ENCODE measurements at places on chromosomes 5 and 9.

DNA sequence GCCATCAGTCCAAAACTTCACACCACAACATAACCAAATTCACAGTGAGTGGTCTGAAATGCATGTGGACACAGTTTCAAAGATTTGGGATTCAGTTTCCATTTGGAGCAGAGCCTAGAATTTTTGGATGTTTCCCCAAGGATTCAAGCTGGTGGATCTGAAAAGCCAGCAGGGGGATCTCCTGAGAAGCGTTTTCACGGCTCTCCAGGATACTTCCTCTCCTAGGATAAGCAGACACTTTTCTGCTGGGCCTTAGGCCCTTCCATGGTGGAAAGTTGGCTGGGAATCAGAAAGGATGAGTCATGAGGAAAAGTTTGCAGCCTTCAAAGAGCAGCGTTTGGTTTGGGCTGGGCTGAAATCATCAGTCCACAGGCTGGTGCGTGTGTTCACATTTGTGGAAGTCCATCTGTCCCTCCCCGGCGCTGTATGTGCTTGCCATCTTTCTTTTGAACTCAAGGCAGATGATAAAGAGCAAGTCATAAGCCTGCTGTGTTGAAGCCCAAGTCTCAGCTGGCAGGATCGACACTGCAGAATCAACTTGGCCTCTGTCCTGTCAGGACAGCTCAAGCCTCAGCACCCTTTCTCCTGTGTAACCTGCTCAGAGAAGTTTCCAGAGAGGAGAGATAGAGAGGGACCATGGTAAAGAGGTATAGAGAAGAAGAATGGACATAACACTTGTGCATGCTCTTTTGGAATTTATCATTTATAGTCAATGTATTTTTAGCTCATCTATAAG is 152.6 kb upstream of the MSX2 start:
- peak; percentile 37 for DNase-seq

- no peak for DNase-seq
These were observed 5.3 kb upstream of the UBLCP1 start for GRCh38 chr5:159257629-159258283.

DNA sequence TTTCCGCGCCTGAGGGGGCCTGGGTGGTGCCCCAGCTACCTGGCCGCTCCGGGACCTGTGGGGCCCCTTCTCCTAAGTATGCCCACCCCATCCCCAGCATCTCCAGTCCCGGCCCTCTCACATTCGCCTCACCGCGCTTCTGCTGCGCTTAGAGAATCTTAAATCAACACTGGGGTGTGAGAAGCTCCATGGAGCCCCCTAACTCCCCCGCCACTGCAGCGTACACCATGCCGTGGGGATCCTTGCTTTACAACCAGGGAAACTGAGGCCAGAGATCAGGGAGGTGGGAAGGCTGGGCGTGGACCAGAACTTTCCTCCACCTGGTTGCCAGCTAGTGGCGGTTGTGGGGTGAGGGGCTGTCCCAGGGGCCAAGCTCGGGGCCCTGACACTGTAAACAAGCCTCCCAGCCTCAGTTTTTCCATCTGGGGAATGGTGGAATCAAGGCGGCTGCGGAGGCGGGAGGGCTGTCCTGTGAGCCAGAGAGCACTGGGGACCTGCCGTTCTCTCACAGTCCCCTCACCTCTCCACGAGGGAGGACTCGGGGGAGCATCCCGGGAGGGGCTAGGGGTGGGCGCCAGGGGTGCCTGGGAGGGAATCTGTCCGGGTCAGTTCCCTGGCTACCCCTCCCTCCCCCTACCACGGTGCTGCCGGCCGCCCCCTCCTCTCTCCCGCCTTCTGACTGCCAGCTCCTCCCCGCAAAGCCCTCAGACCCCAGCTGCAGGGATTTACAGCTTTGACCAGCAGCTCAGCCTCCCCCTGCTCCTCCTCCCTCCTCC is 161.2 kb downstream of the C9orf50 start:
- no peak for DNase-seq

DNA sequence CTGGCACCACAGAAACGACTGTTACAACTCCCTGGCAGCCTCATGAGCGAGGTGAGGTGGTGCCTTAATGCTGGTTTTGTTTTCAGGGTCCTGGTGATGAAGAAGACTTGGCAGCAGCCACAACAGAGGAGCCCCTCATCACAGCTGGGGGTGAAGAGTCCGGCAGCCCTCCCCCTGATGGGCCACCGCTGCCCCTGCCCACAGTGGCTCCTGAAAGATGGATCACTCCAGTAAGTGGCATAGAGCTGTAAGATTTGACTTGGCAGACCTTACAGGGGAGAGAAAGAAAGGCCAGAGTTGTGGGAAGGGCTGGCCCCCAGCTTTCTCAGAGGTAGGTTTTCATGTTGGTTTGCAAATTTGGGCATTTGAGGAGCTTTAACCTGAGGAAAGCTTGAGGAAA is 72.2 kb downstream of the COL15A1 start:
- DNase-seq, result no peak

- DNase-seq, result no peak
These were observed 15.2 kb downstream of the QSOX2 start for GRCh38 chr9:136230365-136230764.

- peak; percentile 85 for DNase-seq
These were observed 80.2 kb downstream of the PJA2 start for GRCh38 chr5:109329333-109330237.

DNA sequence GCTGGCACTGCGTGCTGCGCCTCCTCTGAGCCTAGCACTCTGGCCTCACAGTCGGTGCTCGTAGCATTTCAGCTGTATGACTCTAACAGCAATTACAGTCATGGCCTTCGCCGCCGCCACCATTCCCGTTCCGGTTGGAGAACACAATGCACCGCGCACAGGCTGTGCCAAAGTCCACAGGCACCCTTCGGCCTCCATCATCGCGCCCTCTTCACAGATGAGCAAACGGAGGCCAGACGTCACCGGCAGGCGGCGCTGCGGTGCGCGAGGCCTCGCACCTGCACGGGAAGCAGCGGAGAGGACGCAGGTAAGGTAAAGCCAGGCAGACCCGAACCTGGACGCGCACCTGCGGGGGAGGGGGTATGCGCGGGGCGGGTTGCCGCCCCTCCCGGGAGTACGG is 128.9 kb downstream of the BARX1 start:
- no peak for DNase-seq

GRCh38 chr9:129435988-129436717 is 184.7 kb downstream of the C9orf50 start:
- no peak for DNase-seq

GRCh38 chr5:89440670-89441069 is 557.7 kb upstream of the MEF2C start:
- DNase-seq, result no peak

DNA sequence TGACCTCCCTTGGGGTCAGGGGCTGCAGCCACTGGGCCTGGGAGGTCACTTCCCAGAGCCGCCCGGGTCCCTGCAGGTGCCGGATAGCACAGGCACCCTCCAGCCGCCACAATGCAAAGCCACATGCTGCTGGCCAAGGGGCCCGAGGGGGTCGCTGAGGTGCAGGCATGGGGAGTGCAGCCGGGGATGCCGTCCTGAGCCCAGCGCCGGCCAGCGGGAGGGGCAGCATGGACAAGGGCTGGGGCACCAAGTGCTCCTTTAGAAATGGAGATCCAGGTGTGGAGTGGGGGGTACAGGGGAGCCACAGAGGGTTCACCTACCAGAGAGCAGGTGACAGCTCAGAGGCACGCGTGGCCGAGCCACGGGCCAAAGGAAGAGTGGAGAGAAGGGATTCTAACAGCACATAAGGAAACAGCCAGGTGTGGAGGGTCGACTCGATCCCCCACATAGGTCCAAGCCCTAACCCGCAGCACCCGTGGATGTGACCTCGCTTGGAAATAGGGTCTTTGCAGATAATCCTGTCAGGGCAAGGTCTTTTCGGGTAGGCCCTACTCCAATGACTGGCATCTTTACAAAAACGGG is 24.7 kb downstream of the ZDHHC11B start:
- no peak for DNase-seq

- DNase-seq, result no peak
These were observed 47.2 kb upstream of the COX7C start for GRCh38 chr5:86570427-86571083.

DNA sequence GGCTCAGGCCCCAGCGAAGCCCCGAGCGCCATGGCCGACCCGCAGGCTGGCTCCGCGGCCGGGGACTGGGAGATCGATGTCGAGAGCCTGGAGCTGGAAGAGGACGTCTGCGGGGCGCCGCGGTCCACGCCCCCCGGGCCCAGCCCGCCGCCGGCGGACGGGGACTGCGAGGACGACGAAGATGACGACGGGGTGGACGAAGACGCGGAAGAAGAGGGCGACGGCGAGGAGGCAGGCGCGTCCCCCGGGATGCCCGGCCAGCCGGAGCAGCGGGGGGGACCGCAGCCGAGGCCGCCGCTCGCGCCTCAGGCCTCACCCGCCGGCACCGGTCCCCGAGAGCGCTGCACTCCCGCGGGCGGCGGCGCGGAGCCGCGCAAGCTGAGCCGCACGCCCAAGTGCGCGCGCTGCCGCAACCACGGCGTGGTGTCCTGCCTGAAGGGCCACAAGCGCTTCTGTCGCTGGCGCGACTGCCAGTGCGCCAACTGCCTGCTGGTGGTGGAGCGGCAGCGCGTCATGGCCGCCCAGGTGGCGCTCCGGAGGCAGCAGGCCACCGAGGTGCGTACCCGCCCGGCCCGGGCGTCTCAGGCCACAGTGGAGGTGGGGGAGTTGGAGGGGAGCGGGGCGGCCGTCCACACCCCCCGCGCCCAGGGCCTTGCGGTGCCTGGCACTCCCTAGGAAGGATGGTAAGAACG is 1.6 kb downstream of the DMRT2 start:
- DNase-seq, result no peak

DNA sequence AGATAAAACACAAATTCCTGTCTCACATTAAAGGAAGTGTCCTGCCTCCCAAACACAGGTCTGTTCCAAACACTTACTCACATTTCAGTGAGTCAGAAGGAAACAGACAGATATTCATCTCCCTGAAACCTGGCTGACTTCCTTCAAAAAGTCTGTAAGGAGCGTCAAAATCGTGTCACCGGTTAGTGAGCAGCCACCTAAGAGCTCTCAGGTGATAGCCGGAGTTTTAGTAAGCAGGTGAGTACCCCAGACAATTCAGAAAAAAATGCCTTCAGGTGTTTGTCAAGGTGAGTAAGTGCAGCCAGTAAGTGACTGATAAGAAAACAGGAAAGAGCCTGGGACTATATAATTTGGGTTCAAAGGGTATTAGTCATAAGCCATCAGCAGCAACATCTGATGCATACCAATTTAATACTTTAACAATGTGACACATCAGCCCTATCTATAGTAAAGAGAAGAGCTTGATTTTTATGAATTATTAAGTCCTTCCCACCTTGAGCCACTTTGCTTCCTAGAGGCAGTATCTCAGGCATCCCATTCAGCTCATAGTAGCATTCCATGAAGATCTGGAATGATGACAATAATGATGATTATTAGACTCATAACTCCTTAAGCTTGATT is 1.3 kb upstream of the ITGA2 start:
- peak; percentile 63 for DNase-seq

DNA sequence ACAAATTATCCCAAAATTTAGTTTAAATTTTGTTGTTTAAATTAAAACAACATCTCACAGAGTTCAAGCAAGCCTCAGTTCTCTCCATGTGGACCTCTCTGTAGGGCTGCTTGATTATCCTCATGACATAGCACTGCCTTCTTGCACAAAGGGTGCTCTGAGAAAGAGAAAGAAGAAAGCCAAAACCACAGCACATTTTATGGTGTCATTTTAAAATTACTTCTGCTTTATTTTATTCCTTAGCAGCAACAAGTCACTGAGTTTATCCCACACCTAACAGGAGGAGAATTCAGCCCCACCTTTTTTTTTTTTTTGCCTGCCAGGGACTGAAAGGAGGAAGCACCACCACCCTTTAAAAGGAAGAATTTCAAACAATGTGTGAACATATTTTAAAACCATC is 12.8 kb upstream of the KCNV2 start:
- no peak for DNase-seq

DNA sequence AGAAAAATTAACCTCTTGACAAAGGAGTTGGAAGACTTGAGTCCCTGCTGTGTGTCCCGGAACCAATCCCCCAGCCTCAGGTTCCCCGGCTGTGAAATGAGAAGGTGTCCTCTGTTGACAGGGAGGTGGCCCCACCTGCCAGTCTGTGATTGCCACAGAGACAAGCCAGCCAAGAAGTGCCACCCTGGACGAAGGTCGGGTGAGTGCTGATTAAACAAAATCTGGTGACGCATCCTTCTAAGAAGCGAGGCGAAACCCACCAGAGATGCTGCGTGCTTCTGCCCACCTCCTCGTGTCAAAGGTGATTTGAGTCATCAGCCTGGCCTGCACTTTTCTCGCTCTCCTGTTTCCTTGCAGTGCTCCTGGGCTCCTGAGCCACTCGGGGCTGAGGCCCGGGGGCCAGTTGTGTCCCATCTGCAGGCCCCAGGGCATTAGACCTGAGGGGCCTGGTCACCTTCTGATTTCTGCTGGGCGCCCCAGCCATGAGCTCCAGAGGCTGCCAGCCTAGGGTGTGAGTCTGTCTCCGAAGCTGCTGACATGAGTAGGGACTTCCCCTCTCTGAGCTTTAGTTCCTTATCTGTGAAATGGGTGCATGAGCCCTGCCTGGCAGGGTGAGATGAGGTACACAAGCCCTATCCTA is 28.7 kb downstream of the NEK6 start:
- DNase-seq, result peak; percentile 91

GRCh38 chr5:170769246-170769645 is 14.3 kb upstream of the GABRP start:
- DNase-seq, result no peak

DNA sequence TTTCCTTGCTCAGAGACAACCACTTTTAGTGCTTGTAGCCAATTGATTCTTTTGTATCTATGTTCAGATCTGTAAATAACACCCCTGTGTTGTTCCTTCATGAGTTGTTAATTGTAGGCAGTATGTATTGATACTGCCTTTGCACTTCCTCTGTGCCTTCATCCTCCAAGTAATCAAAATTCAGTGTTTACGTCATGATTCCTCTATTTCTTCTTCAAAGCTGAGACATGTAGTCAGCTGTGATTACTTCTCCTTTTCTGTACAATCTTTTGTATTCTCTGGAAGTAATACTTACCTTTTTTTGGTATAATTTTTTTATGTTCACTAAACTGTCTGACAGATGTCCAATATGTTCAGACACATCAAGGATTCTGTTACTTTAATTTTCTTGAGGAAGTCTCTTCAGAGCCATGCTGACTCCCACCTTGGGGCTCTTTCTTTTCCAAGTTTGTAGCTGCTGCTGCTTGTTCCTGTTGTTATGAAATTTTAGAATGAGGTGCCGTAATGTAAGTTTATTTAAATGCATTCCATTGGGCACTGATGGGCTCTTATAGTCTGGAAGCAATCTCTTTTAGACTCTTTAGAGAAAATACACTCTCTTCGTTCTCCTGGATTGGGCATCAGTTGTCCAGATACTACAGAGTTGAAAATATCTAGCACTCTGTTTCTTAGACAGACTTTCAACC is 30.5 kb upstream of the LRRC70 start:
- no peak for DNase-seq

DNA sequence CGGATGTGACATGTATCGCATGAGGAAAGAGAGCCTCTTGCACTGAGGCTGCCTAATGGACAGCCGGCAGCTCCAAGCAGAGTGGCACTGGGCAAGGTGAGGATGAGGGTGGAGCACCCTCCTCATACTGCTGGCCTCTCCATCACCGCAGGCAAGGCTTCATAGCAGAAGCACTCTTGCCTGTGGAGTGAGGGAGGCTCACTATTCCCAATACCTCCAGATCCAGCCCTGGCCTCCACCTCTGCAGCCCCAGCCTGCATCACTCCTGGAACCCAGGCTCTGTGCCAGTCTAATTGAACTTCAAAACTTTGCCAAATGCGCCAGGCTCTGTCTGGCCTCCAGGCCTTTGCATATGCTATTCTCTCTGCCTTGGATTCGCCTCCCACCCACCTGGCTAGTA is 29.7 kb upstream of the ARAP3 start:
- DNase-seq, result no peak

Measured in HCEC 1CT (cell line).